ENCODE measurements at places on chromosomes 7 and 10.
A peak's percentile ranks its signal among the peaks of the same experiment; 100 is the strongest.

- DNase-seq, result peak; percentile 81
These were observed 97.4 kb upstream of the PDCD4 start for GRCh38 chr10:110774069-110775019.

GRCh38 chr7:120805636-120806388 lies 52.1 kb downstream of the TSPAN12 start:
- DNase-seq, result peak; percentile 11

DNA sequence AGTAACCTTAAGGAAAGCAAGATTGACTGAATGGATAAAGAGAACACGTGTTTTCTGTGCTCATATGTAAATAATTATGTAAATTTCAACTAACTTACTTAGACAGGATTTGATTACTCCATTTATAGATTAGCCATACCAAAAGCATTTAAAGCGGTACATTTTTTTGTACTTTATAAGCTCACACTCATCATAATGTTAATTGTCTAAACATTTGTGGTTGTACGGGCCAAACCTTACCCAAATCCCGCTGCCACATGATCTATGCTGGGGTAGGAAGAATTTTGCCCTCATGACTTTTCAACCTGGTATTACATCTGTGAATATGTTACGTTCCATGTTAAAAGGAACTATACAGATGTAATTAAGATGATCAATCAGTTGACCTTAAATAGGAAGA lies 29.1 kb downstream of the MKX start:
- DNase-seq, result no peak

DNA sequence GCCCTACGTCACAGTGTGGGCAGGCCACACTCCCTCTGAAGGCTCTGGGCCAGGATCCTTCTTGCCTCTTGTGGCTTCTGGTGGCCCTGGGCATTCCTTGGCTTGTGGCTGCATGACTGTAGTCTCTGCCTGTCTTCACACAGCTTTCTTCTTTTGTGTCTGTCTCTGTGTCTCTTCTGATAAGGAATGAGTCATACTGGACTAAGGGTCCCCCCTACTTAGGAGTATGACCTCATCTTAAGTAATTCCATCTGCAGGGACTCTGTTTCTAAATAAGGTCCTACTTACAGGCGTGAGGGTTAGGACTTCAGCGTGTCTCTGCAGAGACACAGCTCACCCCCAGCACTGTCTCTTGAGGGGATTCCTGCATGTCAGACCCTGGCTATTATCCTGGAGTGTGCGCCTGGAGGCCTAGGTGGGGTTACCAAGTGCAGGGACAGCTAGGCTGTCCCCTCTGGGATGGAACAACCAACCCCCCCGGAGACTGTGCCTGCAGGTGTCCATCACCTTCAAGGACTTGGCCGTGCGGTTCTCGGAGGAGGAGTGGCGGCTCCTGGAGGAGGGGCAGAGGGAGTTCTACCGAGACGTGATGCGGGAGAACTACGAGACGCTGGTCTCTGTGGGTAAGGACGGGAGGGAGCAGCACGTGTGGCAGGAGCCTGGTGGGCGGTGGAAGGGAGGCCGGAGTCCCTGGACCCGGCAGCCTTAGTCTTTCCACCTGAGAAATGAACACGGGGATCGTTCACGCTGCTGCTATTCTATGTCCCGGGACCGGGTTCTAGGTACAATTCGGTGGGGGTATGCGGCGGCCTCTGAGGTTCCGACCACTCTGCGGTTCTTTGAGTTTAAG lies 54.1 kb downstream of the ZNF467 start:
- DNase-seq, result no peak

- DNase-seq, result no peak
These were observed 71.2 kb downstream of the TPST1 start for GRCh38 chr7:66276363-66276762.

- no peak for DNase-seq
These were observed 348.5 kb downstream of the KCNMA1 start for GRCh38 chr10:77289027-77289501.
